ENCODE measurements at places on chromosomes 6 and 20.
A peak's percentile ranks its signal among the peaks of the same experiment; 100 is the strongest.

DNA sequence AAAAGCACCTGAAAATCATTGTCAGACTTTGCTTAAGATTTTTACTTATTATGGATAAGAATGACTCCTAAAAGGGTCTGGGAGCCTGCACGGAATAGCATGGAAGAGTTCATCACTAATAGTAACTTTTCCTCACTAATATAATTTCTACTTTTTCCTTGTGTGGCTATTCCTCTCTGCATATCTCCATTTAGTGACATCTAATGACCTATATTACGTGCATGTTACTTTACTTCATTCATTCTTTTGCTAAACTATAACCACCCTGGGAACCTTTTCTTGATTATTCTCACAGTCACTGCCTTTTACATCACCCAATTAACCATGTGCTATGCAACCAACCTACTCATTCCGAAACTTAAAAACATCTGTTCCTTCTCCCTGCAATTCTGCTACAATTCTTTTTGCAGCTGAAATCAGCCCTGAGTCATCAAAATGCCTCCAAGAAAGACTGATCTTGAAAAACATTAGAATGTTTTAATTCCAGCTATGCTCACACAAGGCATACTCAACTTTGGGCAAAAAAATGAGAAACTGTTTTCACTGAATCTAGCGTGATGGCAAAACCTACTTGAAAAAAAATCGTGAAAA lies 313.3 kb downstream of the RNGTT start:
- DNase-seq = peak; percentile 19

GRCh38 chr6:155177363-155177961 lies 86.4 kb upstream of the CLDN20 start:
- DNase-seq = no peak

GRCh38 chr6:116472706-116473105 lies 11.5 kb downstream of the CALHM6 start:
- DNase-seq = no peak

DNA sequence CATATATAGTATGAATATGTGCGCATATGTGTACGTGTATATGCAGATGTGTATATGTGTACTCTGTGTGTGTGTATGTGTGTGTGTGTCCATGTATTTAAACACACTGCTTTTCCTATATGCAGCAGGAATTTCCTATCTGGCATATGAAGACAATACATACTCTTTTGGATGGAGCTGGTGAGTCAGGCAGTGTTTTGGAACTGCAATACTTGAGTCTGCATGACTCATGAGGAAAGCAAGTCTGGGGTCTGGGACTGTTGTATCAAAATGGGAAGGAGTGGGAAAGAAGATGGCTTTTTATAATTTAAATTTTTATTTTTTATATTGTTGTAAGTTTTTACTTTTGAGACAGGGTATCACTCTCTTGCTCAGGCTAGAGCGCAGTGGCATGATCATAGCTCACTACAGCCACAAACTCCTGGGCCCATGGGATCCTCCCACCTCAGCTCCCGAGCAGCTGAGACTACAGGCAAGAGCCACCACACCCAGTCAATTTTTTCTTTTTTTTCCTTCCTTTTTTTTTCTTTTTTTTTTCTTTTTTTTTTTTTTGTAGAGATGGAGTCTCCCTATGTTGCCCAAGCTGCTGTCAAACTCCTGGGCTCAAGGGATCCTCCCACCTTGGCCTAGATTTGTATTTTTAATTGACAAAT lies 72.2 kb downstream of the ATXN1 start:
- DNase-seq = no peak

DNA sequence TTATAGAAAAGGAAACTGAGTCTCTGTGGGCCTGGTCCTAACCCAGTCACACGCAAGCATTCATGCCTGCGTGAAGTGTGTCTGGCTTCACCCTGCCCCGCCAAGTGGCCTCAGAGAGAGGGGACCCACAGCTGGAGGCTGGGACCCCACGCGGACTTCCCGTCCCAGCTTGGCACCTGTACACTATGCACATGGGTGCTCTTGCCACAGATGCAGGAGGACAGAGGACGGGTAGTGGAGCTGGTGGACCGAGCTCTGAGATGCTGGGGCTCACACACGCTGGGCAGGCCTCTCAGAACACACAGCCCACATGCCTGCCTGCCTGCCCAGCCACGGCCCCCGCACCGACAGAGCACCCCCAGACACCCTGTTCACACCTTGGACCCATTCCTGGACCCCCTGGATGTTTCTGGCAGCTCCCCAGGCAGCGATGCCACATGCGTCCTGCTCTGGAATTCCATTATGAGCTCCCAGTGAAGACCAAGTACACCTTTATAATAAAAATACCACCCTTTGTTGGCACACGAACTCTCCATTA lies 24.9 kb upstream of the SMOC2 start:
- DNase-seq = no peak

- no peak for DNase-seq
Measured at GRCh38 chr6:105459049-105459448, 56.2 kb upstream of the PREP start.

DNA sequence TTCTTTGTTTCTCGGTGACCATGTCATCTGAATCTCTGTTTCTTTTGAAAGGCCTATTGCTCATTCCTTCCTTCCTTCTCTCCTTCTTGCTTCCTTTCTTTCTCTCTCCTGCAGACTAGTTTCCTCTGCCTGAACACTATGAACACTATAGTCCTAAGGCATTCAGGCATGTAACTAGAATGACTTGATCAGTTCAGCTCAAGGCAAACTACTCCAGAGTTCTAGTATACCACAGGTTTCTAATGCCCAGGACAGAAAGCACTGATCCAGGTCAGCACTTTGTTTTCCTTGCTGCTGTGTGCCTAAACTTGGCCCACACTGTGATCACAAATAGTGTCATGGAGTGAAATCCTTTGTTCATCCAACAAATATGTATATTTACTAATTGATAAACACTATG lies 324.1 kb upstream of the GJE1 start:
- no peak for DNase-seq

DNA sequence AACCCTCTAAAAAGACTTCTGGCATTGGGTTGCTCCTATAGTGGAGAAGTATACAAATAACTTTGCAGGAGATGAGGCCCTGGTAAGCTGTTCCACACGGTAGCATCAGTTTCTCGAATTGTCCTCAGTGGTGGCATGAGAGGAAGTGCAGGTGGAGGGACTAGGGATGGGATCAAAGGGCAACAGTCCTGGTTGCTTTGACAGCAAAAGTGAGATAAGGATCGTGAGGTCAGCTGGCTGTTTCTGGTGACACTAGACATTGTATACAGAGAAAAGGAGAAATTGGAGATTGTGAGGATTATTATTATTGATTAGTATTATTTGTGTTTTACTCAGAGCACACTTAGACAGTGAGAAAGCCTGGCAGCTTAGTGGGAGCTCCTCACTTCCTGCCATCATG lies 61.3 kb upstream of the EXOC2 start:
- DNase-seq = no peak

DNA sequence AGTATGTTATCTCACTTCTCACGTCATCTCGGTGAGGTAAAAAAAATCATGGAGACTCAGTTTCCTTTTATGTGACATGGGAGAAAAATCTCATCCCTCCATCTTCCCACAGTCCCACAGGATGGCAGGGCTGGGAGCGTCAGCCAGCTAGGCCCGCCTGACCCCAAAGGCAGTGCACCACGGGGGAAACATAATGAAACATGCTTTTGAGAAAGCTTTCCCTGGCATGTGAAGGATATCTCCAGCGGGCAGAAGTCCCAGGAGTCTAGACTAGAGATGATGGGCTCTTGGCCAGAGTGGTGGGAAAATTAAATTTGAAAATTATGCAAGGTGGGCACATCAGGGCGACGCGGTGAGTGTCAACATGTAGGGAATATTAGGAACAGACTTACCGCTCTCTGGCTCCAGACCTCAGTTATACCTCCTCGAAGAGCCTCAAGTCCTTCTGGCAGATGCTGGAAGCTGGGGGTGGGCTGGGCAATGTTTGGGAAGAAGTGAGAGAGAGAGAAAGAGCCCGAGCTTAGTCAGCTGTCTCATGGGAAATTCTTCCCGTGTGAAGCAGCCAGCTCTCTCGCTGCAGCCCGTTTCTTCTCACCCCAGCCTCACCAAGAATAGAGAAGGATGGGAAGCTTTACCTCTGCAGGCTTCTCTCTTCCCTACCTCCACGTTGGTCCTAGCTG lies 52.3 kb downstream of the MOCS1 start:
- peak; percentile 68 for DNase-seq

GRCh38 chr20:47888351-47888750 lies 103.1 kb upstream of the SULF2 start:
- DNase-seq = no peak

DNA sequence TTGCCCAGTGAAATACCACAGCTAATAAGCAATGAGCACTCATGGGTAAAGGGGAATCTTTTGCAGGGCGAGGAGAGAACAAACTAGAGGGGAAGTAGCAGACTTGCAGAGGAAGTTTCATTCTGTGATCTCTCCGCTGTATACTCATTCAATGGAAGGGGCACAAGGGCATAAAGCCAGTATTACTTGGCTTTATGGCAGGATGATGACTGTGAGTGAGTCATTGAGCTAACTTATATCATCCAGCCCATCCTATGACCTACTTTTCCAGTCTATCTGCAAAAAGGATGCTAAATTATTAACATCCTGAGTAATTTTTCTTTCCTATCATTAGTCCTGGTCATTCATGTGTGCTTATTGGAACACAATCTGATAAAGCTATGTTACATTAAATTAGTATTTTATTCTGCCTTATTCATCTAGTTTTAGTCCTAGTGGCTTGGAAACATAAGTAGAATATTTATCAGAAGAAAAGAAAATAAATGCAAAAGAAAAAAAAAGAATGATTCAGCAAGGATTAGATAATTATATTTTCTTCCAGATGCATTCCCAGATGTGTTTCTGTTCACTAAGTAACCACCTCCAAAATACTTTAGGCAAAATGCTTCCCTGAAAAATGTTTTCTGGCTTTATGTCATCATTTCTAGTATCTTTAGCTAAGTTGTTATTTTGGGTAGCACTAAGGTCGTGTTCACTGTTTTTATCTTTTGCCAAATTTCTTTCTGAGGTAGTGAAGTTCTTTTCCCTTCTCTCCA lies 471.7 kb downstream of the CDKAL1 start:
- peak; percentile 6 for DNase-seq

DNA sequence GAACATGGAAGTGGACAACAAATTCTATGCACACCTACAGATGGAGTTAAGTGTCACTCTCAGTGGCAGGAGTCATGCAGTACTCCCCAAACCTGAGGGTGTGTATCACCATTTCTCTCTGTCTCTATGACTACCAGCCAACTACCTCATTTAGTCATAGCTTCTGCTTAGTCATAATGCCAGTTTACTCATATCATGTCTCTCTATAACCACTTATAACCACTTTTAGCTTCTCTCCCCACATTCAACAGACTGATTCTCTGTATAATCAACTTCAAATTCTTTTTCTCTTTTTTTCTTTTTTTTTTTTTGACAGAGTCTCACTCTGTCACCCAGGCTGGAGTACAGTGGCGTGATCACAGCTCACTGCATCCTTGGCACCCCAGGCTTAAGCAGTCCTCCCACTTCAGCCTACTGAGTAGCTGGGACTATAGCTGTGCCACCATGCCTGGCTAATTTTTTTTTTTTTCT lies 13.8 kb upstream of the GTF3C6 start:
- DNase-seq = peak; percentile 75

- DNase-seq = no peak
Measured at GRCh38 chr6:37807656-37808055, 11.9 kb upstream of the ZFAND3 start.

DNA sequence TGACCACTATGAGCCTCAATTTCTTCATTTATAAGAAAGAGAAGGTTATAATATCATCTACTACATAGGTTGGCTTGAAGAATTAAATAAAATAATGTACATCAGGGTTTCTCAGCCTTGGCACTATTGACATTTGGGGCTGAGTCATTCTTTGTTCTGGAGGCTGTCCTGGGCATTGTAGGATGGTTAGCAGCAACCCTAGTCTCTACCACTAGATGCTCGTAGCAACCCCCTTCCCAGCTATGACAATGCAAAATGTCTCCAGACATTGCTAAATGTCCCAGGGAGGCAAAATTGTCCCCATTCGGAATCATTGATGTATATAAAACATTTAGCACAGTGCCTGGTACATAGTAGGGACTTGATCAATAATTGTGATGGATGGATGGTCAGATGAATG lies 152.1 kb downstream of the KHDC1L start:
- DNase-seq = no peak

- DNase-seq = peak; percentile 60
Measured at GRCh38 chr6:7974938-7975763, 64.6 kb upstream of the TXNDC5 start.

DNA sequence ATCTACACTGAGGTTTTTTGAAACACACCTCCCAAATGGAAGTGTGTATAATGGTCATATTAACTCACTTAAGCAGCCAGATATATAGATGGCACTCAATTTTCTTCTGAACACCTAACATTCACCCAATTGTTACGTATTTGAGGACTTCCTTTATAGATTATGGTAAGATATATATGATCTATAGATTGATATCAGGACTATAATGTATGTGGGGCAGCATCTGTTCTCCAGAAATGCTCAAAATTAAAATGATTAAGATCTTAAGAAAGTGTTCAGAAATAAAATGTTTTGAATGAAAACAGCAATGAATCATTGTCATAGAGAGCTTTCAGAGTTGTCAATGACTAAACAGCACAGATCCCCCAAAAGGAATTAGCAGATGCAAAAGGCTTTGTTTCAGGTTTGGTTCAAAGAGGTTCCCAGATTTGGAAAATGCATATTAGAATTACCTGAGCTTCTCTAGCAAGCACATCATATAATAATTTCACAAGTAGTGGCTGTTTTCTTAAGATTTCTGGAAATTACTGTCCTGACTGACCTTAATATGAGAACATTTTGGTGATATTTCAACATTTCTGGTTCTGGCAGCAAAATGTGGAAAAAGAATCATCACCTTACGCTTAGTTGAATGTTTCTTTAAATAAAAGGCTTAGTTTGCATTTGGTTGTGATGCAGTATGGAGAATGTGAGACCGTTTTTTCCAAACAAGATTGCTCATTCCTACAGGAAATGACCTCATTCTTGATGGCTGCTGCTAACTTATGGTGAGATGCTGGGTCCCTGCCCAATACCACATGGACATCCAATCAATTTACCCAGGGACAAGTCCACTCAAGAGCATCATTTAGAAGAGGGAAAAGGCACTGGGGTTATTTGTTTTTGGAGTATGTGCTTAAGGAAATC lies 31.5 kb downstream of the TRAF3IP2 start:
- DNase-seq = peak; percentile 61

DNA sequence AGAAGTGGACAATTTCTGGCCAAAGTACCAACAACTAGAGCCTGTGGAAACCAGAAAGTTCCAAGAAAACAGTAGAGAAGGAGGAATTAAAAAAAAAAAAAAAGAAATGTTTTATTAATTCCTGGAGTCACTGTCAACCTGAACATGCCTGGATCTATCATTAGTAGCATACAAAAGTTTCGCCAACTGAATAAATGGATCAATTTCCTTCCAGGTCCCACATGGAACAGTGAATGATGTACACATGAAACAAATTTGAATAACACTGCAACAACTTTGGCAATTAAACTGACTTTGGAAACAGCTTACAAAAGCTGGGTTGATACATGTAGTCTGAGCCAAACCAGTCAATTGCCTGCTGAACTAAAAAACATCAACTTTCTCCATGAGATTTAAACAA lies 90.0 kb upstream of the HMGCLL1 start:
- no peak for DNase-seq

GRCh38 chr6:157625764-157626163 lies 197.3 kb upstream of the SNX9 start:
- no peak for DNase-seq

GRCh38 chr6:124040655-124041054 lies 237.0 kb downstream of the NKAIN2 start:
- no peak for DNase-seq

GRCh38 chr6:26595669-26596269 lies 984 bp upstream of the ABT1 start:
- DNase-seq = peak; percentile 75
